Stimulated activated CD8-positive, alpha-beta memory T cell treated with anti-CD3 and anti-CD28 coated beads, Interleukin-7, amount 100 ng/mL, for 4 hours (primary cell): ENCODE measurements at places on chromosomes 11 and 22.

- no peak for DNase-seq
Observed at GRCh38 chr22:36998620-36999351, 20.5 kb downstream of the TST start.

DNA sequence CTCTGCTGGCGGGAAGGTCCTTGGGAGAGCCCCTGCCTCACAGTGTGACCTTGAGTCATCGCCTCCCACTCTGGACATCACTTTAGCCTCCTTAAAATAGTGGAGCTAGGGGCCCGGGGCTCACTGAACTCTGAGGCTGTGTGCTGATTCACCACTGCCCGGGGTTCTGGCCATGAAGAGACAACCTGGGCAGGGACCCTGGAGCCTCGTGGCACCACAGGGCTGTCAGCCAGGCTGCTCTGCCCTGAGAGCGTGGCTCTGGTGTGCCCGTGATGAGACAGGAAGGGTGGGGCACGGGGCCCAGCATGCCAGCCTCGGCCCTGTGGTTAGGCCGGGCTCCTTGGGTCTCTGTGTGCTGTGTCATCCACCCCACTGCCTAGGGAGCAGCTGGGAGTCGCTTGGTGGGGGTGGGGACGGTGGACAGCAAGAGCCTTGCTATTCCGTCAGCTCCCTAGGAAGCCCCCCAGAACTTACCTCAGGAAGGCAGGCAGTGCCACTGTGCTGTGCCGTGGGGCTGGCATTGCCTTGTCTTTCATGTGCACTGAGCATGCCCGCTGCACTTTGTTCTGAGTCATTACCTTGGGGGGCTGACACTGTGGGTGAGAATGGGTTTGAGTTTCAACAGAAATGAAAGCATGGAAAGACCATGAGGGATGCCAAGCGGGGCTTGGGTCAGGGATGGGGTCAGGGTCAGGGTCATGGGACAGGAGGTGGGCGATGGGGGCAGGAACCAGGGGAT is 31.7 kb downstream of the TPCN2 start:
- no peak for DNase-seq

GRCh38 chr11:134266841-134267251 is 9.3 kb upstream of the GLB1L3 start:
- DNase-seq = no peak

DNA sequence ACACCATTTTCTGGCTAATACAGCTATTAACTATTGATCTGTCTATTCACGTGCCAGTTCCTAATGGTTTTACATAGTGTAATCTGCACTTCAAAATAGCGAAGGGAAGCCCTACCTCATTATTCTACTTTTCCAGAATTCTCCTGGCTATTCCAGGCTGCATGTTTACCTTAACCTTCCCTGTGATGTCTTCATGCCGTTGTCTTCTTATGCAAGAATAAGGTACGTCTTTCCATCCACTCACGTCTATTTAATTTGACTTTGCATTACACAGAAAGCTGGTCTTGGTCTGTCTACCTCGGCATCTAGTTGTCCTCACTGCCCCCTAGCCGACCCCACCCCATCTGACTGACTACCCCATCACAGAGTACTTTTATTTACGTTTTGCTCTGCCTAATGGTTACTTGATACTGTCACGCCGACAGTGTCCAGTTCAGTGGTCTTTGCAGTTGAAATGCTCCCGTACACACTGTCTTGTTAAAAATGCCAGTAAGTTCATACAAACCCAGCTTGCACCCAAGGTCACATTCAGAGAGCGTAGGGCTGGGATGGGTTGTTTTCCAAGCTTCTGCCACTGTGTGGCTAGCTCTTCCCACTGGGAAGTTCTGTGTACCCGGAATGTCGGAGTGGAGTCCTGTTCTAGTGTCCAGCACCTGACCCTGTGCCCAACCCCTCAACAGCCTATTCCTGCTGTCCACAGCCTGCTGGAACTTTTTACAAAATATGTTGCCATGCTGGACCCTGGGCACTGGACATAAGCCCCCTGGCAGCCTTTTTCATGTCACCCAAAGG is 15.0 kb downstream of the NEAT1 start:
- no peak for DNase-seq

DNA sequence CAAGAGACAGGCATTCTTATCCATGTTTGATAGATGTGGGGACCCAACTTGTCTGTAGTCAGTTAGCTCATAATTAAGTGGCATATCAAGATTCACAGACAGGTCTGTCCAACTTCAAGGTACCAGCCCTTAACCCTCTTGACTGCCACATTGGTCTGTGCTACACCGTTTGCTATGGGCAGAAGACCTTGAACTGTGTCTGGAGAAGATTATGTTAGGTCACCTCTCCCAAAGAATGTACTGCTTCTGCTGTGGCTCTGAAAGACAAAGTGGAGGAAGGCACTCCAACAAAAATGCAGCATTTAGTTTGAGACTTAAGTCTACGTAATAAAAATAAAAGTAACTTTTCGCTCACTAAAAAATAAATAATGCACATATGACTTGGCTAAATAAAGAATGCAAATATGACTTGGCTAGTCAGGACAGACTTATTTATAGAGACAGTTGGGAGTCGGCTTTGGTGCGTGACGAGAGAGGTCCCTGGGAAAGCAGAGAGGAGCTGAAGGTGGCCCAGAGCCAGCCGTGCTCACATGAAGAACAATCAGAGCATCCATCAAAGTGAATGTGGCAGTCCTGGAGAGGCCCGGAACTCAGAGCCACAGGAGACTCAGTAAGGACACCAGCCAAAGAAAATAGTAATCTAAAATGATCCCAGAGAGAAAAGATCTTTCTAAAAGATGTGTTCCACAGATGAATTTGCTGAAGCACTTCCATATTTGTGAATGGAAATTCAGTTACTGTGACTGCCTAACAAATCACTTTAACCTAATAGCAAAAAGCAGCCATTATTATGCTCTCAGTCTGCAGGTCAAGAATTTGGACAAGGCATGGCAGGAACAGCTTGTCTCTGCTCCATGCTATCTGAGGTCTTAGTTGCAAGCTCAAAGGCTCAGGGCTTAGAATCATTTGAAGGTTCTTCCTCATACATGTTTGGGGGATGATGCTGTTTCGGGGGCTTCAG is 35.0 kb downstream of the CWC15 start:
- DNase-seq = no peak

- DNase-seq = no peak
Observed at GRCh38 chr11:19979519-19979845, 180.8 kb downstream of the DBX1 start.

- DNase-seq = no peak
Observed at GRCh38 chr11:57497303-57498247, 17.9 kb downstream of the SLC43A1 start.

- DNase-seq = no peak
Observed at GRCh38 chr22:25563761-25564319, 635 bp upstream of the GRK3 start.

DNA sequence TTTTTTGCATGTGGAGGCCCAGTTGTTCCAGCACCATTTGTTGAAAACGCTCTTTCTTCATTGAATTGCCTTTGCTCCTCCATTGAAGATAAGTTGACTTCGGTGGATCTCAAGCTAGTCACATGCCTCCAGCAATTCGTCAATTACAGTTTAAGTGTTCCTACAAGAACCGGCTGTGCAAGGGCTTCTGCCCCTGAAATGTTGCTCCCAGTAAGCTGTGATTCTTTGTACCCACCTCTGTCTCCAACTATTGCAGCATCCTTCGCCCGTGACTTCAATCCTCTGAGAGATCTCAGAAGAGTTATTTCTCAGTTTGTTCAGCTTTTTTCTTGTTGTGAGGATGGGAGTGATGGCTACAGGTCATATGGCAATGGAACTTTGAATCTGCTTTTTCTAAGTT is 194.2 kb upstream of the B3GAT1 start:
- no peak for DNase-seq

DNA sequence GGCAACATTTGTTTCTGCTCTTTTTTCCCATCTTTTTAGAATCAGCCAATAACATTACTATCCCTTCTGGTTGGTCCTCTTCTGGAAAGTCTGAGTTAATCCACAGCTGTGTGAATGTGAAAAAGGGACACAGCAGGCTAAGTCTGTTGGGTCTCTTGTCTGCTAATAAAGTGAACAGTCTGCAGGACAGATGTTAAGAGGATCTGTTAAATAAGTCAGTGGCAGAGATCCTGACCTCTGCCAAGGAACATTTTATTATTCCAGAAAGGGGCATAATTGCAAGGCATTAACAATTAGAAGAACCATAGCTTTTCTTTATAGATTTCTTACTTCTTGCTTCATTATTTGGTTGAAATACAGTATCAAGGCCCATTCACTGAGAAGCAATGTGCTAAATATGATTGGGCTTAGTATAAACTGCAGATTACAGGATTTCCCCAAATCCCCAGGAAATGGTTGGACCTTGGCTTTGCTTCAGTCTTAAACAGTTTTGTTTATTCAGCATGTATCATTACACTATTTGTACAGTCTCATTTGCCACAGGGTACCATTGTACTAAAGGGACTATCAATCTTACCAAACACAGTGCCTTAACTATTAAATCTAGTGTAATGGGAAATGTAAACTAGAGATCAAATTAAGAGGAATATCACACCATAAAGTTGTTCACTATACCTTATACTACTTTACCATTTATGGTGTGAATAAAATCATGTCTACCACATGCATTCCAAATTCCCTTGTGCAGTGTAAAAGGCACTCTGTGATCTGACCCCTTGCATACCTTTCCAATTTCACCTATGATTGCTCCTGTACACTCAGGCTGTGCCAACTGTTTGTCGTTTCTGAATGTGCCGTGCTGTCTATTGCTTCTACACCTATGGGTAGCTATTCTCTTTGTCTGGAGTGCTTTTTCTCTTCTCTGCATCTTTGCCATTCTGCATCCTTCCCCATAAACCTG is 274.0 kb downstream of the SOX6 start:
- DNase-seq = no peak

- DNase-seq = no peak
Observed at GRCh38 chr11:129280027-129280811, 88.1 kb upstream of the ARHGAP32 start.

GRCh38 chr11:130871616-130872015 is 44.7 kb downstream of the SNX19 start:
- no peak for DNase-seq

DNA sequence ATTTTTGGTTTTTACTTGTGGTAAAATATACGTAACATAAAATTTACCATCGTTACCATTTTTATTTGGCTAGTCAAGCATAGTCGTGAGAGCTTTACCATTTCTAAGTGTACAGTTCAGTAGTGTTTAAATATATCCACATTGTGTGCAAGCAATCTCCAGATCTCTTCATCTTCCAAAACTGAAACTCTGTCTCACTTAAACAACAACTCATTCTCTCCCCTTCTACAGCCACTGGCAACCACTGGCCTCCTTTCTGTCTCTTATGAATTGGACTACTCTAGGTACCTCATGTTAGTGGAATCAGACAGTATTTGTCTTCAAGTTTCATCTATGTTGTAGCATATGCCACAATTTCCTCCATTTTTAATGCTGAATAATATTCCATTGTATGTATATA is 37.4 kb downstream of the SMC1B start:
- no peak for DNase-seq

GRCh38 chr11:128520888-128521681 is 66.3 kb downstream of the ETS1 start:
- DNase-seq = no peak
